ENCODE measurements at places on chromosomes 11 and 22. TPM values are rescaled to one million over a fixed set of nuclear protein-coding genes. Genes with fewer than 3 reads are reported as not detected.

OR56B1 gene
- not detected for total RNA-seq

TREH gene
- total RNA-seq = not detected

CHST1 gene
- total RNA-seq = 2.3 TPM

MS4A3 gene
- total RNA-seq = not detected

ACR gene
- total RNA-seq = not detected

Data from placental pericyte (primary cell).